Upper lobe of left lung (tissue), 6 donors: ENCODE measurements at places on chromosomes 16 and 17.

DNA sequence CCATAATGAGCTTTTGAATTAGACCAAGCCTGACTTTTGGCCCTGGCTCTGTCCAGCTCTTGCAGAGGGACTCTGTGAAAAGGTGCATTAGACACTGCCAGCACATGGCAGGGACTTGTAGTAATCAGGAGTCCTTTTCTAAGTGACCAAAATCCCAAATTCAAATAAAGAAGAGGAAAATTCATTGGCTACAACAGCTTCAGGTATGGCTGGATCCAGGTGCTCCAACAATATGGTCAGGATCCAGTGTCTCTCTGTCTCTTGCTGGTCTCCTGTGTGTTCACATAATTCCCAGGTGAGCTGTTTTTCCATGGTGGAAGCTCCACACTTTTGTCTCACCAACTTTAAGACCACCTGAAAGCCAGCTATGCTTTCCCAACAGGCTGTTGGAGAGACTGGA is 358.8 kb upstream of the TNRC6C start:
- DNase-seq: no peak

DNA sequence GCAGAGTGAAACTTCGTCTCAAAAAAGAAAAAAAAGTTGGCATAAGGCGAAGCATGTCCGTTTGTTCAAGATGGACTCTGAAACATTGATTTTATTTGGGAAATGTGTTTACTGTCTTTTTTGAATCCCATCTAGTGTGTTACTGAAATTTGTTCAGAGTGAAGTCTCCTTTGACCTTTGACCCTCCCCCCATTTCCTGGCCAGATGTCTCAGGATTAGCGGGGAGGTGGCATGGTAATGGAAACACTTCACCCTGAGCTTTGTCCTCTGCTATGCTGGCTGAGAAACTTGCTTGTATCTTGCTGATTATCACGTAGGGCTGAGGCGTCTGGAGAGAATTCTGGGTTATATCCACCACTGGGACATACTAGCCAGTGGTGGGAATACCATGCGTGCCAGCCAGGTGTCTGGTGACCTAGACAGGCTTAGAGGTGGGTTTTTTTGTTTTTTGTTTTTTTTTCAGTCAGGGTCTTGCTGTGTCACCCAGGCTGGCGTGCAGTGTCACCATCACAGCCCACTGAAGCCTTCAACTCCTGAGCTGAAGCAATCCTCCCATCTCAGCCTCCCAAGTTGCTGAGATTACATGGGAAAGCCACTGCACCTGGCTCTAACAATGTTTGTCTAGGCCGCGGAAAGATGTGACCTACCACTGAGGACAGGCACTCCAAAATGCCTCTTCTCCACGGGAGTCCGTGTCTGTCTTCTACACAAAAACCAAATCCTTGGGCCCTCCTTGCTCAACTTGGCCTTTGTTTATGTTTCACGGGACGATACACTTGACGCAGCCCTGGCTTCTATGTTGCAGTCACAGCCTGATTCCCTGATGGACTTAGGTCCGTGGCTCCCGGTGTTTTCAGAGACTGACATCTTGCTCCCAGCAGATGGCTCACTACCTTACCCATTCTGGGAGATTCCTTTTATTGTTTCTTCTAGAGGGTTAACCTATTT is 6.6 kb upstream of the GALK1 start:
- DNase-seq: no peak

- DNase-seq: no peak
These were observed 3.6 kb downstream of the SOST start for GRCh38 chr17:43754947-43755346.

DNA sequence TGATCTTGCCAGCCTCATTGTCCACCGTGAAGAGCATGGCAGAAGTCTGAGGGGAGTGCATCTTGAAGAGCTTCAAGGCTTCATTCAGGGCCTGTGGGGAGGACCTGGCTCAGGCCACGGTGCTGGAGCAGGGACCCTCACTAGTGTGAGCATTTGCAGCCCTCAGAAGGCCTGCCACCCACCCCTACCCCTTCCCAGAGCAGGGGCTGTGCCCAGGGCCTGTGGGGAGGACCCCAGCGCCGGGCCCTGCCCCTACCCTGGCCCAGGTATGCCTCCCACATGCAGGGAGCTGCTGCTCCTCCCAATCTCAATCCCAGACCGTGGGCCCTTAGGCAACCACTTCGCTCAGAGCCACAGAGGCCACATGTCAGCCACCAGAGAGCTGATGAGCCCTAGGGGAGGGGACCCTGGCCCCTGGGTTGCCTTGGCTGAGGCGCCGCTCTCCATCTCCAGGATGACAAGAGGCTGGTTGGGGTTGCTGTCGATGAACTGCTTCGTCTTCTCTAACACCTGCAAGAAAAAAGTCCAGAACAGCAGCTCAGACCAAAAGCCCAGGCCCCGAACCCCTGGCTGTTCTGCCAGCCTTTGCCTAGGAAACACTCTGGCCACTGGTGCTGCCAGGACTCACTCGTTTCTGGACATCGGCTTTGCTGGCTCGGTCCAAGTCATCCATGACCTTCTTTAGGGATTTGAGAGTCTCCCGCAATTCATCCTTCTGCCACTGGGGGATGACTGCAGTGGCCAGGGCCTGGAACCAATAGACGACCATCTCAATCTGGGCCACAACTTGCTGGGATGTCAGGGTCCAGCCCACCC is 1.8 kb upstream of the EXOSC6 start:
- no peak for DNase-seq

GRCh38 chr17:7177191-7177953 is 1.8 kb downstream of the ASGR1 start:
- DNase-seq: peak; percentile 81

GRCh38 chr16:65867276-65867960 is 499.1 kb upstream of the CDH5 start:
- no peak for DNase-seq

- DNase-seq: no peak
These were observed 98.7 kb downstream of the HS3ST2 start for GRCh38 chr16:22912654-22913053.

GRCh38 chr17:63474174-63474573 is 2.7 kb upstream of the ACE start:
- DNase-seq: no peak

DNA sequence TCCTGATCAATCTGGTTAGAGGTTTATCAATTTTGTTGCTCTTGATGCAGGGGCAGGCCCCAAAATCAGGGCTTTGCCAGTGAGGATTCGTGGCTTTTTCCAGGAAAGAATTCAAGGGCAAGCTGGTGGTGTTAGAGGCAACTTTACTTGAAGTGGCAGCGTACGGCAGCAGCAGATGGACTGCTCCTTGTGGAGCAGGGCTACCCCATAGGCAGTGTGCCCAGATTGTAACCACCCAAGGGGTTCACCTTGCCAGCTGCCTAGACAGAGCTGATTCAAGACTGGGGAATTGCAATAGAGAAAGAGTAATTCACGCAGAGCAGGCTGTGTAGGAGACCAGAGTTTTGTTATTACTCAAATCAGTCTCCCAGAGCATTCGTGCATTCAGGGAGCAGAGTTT is 16.7 kb downstream of the DRC7 start:
- DNase-seq: no peak

GRCh38 chr17:64702815-64703214 is 40.7 kb upstream of the SMURF2 start:
- no peak for DNase-seq

DNA sequence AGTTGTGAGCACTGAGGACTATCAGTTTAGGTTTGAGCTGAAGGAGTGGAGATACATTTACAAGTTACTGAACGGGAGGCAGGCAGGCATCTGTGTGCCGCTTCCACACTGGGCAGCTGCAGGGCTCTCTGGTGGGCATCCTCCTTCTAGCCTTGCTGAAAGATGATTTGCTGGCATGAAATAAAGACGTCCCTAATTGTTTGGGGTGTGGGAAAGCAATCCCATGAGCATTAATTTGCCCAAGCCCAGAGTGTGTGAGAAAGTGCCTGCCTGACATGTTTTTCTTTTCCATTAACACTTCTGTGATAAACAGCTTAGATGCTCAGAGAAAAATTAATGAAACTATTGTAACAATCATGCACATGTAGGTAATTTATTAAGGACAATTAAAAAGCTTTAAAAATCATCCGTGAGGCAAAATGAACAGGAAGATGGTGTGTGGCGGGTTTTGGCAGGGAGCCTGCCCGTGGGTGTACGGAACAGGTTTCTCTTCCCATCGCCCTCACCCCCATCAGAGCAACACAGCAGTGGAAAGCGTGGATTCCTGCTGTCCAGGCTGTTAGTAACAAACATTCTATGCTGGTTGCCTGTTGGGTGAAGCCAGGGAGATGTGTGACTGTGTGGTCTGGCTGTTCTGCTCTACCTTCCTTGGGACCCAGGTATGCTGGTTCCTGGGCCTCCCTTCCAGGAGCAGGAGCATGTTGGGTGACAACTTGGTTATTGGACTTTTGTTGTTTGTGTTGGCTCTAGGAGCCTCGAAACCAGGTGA is 191.9 kb downstream of the MSI2 start:
- no peak for DNase-seq

DNA sequence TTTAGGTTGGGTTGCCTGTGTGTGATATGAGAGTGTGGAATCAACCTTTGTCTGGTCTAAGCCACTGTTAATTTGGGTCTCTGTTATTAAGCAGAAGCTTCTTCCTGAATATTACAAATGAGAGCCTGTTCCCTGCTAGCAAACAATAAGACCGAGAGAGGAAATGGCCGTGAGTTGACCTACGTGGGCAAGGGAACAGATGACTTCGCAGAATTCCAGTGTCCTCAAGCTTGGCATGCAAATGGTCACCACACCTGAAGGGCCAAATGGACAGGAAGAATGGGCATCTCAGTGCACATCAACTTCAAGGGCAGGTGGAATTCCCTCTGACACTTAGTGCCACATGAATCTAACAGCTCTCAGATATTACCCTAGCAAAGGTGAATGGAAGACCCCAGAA is 250.8 kb upstream of the FOXF1 start:
- DNase-seq: no peak

DNA sequence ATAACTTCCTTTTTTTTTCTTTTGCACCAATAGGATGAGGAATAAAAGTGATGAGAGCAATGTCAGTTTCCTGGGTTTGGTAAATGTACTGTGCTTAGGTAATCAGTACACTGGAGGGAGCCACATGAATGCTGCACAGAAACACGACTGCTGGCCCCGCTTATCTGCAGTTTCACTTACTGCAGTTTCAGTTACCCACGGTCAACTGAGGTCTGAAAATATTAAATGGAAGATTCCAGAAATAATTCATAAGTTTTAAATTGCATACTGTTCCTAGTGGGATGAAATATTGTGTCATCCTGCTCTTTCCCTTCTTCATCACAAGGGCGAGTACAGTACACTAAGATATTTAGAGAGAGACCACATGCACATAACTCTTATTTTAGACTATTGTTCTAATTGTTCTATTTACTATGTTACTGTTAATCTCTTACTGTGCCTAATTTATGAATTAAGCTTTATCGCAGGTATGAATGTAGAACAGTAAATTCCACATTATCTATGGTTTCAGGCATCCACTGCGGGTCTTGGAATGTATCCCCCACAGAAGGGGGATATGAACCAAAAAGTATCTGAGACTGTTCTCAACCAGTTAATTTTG is 6.4 kb upstream of the LGALS3BP start:
- no peak for DNase-seq

DNA sequence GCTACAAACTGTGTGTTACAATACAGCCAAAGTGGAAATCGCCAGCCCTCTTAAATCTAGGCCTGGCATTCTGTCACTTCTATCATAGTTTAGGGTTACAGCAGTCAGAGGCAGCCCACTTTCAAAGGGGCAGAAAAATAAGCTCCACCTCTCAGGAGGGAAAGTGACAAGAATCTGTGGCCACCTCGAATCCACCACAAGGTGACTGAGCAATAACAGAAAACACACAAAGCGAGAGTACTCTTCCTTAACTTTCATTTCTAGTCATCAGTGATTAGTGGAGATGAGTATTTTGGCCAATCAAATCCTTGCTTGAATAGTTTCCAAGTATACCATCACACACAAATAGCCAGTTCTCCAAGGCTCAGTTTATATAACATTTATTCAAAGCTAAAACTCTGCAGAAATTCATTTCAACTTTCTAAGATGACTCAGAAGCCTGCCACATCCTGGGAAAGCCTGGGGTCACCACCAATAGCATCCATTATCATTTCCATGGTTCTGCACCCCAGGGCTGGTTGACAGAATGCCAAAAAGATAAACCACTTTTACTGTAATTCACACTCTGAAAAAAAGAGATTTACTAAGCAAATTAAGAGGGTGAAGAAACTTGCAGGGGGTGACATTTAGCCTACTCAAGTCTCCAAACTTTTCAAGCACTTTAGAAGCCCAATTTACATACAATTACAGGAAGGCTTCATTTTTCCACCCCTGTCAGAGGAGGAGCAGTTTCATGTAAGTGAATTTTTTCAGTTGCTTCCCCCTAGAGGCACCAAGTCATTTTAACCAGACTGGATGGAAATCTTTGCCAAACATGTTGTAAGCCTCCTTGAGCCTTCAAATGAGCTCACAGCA is 66.8 kb downstream of the SALL1 start:
- no peak for DNase-seq

GRCh38 chr16:85921026-85921425 is 22.1 kb downstream of the IRF8 start:
- no peak for DNase-seq

- no peak for DNase-seq
These were observed 1793.0 kb downstream of the TP53TG3F start for GRCh38 chr16:35252356-35252936.

DNA sequence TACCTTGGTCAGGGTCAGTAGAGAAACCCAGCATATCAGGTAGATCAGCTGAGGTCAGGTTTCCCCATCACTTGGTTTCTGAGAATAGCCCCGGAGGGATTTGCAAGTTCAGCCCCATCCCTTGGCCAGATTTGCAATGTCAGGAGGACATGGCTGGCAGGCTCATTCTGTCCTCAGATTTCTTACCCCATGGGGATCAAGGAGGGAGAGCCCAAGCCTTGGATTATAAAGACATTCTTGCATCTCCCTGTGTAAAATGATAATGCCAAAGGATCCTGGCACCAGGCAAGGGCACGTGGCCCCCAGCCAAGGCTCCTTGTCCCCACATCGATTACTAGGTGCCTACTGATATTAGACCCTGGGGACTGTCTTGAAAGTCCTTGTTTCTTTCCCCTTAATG is 53.2 kb downstream of the MYH3 start:
- DNase-seq: no peak

- DNase-seq: no peak
These were observed 141.2 kb downstream of the CMIP start for GRCh38 chr16:81585785-81586184.

GRCh38 chr17:18344021-18344420 is 19.3 kb downstream of the SHMT1 start:
- no peak for DNase-seq

GRCh38 chr17:3732210-3732621 is 8.5 kb downstream of the HASPIN start:
- no peak for DNase-seq

DNA sequence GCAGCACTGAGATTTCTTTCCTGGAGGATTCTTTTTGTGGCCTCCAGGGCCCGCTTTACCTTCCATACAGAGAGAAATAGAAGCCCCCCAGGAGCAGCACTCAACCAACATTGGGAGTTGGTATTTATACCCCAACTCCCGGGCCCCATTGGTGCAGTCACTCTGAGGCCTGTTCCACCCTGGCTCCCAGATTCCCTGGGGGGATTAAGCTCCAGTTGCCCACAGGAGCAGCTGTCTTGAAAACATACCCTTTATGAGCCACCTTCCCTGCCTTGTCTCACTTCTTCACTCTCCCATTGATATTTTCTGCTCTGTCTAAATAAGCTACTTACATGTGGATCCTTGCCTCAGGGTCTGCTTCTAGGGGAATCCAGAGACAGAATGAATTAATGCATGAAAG is 167.8 kb downstream of the KATNIP start:
- no peak for DNase-seq

- no peak for DNase-seq
These were observed 80.7 kb downstream of the HELZ start for GRCh38 chr17:67164302-67164701.

GRCh38 chr17:43360376-43360738 is 38.4 kb upstream of the ARL4D start:
- DNase-seq: no peak

GRCh38 chr16:20866145-20866772 is 33.9 kb downstream of the DCUN1D3 start:
- no peak for DNase-seq
